Stimulated activated CD8-positive, alpha-beta memory T cell treated with anti-CD3 and anti-CD28 coated beads, Interleukin-2, amount 100 ng/mL, for 48 hours (primary cell): ENCODE measurements at places on chromosomes 12 and 14.

DNA sequence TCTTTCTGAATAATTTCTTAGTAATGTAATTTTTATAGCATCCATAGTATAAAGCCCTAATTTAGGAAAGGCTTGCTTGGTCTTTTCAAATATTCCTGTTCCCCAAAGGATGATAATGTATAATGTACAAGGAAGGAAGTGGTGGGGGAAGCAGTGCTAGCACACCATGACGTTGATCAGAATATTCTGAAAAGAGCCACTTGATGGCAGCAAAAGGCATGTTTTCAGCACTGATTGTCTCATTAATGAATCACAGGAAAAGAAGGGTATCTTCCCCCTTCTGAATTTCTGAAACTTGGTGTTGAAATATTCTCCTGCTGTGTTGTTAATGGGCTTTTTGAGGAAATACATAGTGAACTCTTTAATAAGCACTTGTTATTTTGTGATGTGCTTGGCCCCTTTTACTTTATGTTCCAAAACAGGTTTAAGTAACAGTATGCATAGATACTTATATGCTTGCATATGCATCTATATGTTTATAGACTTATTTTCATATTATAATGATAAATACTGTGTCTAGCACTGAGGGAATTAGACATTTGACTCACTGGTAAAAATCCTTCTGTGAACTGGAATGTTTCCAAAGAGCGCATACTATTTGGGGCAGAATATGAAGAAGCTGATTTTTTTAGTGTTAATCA, 122.0 kb downstream of the TMEM117 start:
- DNase-seq = no peak

DNA sequence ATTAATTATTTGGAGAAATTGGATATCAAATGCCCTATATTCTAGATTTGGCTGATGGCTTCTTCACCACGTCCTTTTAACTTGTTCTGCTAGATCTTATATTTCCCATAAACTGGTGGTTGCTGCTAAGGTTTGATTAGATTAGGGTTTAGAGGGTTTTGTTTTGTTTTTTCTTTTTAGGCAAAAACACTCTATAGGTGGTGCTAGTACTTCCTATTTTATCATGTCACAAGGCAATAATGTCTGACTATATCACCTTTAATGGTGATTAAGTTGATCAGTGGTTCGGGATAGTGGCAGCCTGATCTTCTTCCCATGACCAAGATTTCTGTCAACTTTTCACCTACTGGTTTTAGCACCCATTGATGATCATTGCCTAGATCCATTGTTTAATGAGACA, 455.1 kb downstream of the RAD51B start:
- no peak for DNase-seq

DNA sequence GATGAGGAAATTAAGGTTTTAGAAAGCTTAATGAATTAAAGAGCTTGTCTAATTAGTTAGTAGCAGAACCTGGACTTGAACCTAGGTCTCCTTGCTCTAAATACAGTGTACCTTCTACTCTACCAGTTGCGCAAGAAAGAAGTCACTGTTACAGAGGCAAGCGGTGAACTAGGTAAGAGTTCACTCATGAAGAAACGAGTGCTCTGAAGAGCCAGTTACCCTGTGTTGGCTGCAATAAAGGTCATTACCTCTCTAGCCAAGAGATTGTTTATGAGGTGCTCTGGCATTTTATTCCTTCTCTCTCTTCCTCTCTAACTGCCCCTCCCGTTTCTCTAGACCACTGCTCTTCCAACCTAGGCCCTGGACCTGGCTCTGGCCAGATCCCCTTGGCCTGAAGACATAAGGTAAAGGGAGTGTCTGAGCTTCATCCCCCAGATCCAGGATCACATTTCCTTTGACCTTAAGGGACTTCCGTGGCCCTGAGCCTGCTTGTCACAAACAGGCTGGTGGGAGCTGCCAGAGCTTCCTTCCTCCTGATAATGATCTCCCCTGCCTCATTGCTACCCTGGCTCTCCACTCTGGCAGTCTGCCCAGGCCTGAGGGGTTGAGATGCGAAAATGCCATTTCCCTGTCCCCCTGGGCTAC, 1.9 kb downstream of the RNASE7 start:
- no peak for DNase-seq

DNA sequence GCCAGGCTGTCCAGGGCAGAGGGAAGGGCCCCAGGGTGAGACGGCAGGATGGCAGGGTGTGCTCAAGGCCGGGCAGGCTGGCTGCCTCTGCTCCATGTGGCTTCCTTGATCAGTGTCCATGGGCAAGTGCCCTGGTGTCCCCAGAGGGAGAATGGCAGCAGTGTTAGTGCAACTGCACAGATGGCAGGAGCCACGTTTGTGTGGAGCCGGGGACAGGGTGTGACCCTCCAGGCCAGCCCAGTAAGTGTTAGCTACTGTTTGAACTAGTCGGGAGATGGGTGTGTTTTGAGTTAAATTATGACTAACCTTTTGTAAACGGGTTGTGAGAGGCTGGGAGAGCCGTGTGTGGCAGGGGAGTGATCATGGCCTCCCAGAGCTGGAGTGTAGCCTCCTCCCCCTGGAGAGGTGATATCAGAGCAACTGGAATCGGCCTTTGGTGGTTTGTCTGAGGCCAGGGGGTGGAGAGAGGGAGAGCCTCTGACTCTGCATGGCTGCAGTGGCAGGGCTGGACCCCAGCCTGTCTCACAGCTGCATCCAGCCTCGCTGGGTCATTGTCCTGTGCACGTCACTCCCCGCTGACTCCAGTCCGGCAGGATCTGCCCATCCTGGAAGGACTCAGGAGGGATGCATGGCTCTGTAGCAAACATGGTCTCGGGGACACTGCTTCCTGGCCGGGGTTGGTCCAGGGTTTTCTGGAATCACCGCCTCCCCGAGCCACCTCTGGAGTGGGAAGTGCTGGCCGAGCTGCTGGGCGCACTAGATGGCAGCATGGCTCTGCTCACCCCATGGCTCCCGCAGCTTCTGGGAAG, 27.8 kb downstream of the AACS start:
- no peak for DNase-seq

DNA sequence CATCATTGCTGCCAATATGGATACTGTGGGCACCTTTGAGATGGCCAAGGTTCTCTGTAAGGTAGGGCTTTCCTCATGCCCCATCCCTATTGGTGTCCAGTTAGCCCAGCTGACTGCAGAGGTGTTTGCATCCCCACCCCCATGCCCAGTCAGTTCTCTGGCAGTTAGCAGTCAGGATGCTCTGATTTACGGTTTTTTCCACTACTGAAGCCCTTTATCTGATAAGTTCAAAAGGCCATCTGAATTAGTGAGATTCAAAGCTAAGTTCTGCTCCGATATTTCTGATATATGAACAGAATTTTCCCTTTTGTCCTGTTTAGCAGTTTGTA, 773 bp downstream of the GMPR2 start:
- DNase-seq = no peak

DNA sequence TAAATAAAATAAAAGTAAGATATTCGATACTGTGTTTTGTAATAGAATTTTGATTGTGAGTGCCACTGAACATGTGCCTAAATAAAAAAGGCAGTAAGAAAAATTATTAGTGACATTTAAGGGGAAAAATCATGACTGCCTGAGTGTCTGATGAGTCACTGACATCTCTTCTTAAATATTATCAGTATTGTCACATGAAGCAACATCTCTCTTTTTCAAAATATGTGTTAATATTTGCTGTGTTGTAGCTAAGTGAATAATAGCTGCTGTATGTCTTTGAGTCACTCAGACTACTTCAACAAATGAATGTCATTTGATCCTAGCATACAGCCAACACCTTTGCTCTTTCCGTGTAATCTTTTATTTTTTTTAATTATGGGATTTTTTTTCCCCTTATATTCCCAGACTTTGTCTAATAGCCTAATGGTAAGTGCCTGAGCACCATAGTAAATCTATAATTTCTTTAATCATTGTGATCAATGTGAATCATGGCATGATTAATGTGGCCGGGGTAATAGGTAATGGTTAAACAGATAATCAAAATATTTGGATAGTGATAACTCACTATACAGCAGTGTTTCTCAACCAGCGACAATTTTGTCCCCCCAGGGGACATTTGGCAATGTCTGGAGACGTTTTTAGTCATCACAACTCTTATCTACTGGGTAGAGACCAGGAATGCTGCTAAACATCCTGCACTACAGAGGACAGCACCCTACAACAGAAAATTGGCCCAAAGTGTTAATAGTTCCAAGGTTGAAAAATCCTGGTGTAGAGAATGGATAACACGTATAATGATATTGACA, 11.7 kb upstream of the OTX2 start:
- no peak for DNase-seq

DNA sequence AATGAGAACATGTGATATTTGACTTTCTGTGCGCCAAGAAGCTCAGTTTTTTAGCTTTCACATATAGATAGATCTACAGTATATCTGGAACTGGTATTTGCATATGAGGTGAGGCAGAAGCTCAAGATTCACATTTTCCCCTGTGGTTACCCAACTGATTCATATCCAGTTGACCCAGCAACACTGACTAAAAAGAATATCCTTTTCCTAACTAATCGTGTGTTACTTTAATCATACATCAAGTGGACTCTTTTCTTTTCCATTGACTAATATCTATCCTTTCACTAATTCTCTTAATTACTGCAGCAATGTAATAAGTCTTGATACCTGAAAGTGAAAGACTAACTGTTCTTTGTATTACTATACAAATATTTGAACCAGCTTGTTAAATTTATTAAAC, 236.1 kb downstream of the AEBP2 start:
- no peak for DNase-seq

DNA sequence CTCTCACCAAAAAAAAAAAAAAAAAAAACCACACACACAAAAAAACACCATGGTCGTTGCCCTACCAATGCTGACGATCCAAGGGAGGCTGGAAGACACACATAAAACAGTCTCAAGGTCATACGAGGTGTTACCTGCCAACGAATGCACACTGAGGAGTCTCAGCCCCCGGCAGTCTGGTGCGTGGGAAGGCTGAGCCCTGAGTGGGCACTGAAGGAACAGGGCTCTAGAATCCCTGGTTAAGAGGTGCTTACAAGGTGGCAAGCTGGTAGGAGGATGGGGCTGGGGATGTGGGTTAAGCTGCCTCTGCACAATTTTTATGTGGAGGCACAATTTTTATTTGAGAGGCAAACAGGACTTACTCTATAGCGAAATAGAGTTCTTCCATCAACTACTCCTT, 7.9 kb downstream of the LTBP2 start:
- DNase-seq = no peak

GRCh38 chr12:111413442-111414086, 7.8 kb downstream of the SH2B3 start:
- DNase-seq = no peak

GRCh38 chr12:88996200-88996788, 356.0 kb downstream of the DUSP6 start:
- no peak for DNase-seq

- no peak for DNase-seq
Measured at GRCh38 chr14:61603736-61604135, 91.6 kb upstream of the HIF1A start.

GRCh38 chr12:2891240-2892053, 756 bp downstream of the TULP3 start:
- DNase-seq = no peak

GRCh38 chr14:24095271-24096068, 1.4 kb downstream of the PCK2 start:
- DNase-seq = peak; percentile 70

DNA sequence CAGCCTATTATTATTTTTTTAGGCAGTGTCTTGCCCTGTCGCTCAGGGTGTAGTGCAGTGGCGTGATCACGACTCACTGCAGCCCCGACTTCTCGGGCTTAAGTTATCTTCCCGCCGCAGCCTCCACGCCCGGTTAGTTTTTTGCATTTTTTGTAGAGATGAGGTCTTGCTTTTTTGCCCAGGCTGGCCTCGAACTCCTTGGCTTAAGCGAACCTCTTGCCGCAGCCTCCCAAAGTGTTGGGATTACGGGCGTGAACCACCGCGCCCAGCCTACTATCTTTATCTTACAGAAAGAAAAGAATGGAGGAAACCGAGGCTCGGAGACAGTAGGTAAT, 507 bp upstream of the PTPN11 start:
- DNase-seq = no peak

GRCh38 chr14:95523051-95523814, 6.8 kb upstream of the SYNE3 start:
- no peak for DNase-seq

- DNase-seq = no peak
Measured at GRCh38 chr12:64080319-64081007, 141.6 kb downstream of the KICS2 start.

DNA sequence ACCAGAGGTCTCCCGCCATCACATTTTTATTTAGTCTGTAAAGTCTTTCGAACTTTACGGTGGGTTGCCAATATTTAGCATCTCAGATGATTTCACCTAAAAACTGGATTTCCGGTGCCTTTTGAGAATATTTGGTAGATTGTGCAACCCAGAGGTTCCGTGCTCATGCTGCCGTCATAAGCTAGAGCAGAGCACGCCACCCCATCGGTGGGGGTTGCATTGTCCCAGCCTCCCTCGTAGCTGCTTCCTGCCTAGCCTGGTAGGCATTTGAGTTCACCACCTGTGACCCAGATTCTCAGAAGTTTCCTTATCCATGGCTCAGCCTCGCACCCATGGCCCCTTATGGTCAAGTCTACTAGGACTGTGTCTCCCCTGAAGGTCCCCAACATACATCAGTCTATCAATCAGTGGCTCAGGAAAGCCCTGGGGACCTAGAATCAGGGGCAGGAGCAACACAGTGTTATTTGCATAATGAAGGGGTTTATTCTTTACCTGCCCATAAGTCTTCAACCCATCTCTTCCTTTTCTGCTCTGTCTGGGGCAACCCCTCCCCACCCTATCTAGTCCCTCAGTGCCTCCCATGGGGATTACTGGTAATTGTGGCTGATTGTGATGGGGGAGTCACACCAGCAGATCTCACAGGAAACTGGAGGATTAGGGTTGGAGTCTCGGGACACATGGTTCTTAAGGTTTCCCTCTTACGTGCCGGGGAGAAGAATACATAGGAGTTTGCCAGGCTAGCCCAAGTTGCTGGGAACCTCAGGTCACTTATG, 152.3 kb downstream of the PHETA1 start:
- DNase-seq = no peak

- no peak for DNase-seq
Measured at GRCh38 chr14:52402812-52403526, 88.9 kb downstream of the PTGER2 start.

DNA sequence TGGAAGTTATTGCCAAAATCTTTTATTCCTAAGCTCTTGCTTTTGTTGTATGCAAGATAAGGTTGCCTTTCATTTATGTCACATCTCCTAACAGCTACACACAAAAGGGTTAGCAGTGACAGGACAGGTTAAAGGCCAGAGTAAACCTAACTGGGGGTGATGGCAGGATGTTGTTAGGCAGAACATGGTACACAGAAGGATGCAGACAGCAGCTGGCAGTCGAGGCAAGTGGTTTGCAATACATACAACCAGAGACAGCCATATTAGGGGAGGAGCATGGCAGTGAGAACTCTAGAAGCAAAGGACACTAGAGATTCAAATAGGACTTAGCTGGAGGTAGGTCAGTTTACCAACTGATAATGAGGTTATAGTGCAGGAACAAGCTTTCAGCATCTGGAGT, 2.7 kb upstream of the ABCD2 start:
- DNase-seq = no peak

- no peak for DNase-seq
Measured at GRCh38 chr14:28577711-28578131, 188.9 kb upstream of the FOXG1 start.
